ENCODE measurements at places on chromosomes 16 and 17.

GRCh38 chr17:13862346-13862745 lies 207.0 kb upstream of the COX10 start:
- DNase-seq = no peak

DNA sequence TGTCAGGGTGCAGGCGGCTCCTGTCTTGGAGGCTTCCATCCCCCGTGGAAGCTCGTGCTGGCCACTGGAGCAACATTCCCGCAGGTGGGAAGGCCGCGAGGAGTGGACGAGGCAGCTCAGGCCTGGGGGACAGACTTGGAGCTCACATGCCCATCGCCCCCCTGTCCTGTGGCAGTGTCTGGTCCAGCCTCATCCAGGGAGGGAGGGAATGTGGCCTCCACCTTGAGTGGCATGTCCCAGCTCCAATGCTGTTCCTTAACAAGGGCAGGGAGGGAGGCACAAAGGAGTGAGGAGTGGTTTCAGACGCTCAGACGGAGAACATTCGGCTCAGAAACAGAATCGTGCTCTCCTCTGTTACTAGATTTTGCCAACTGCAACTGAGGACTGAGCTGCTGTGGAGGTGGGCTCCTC lies 159.4 kb upstream of the CHMP6 start:
- no peak for DNase-seq

GRCh38 chr17:42233994-42234393 lies 39.7 kb upstream of the GHDC start:
- DNase-seq = no peak

DNA sequence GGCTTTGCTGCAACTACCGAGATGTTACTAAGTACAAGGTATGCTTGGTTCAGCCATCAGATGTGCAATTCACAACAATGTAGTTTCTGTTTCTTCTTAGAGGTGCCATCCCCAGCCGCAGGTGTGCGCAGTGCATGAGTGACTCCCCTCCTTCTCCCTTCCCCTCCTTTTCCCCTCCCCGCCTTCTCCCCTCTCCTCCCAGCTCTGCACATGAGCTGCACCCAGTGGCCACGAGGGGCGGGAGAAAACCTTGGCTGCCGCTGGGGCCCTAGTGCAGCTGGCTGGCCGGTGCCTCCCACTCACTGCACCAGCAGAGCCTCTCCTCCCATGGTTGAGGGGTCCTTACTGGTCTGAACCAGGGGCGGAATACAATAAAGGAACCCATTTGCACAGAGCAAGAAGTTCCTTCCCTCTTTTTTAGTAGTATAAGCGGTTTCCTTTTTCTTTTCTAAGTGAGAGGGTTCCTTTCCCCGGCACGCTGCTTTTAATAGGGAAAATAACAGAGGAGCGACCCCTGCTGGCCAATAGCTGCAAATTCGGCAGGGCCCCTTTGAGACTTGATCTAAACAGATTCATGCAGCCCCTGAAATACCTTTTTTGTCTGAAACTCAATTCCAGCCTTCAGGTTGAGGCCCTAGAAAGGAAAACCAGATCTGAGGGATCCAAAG lies 7.8 kb upstream of the CCL15 start:
- no peak for DNase-seq

DNA sequence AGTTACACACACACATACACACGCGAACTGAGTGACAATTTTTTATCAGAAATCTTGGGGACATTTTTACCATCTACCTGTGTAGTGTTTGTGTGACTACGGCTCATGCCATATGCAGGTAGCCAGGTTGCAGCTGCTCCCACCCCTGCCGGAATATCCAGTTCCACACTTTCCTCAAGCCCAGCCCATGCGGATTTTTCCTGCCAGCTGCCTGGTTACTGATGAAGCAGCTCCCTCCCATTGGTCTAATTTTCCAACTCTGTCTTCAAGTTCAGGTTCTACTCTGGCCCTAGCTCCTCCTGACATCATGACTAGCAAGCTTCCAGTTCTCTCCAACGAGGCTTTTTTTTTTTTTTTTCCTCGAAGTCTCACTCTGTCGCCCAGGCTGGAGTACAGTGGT lies 4.8 kb downstream of the GSG1L2 start:
- DNase-seq = no peak

GRCh38 chr16:1375741-1376410 lies 24.1 kb downstream of the GNPTG start:
- DNase-seq = no peak

DNA sequence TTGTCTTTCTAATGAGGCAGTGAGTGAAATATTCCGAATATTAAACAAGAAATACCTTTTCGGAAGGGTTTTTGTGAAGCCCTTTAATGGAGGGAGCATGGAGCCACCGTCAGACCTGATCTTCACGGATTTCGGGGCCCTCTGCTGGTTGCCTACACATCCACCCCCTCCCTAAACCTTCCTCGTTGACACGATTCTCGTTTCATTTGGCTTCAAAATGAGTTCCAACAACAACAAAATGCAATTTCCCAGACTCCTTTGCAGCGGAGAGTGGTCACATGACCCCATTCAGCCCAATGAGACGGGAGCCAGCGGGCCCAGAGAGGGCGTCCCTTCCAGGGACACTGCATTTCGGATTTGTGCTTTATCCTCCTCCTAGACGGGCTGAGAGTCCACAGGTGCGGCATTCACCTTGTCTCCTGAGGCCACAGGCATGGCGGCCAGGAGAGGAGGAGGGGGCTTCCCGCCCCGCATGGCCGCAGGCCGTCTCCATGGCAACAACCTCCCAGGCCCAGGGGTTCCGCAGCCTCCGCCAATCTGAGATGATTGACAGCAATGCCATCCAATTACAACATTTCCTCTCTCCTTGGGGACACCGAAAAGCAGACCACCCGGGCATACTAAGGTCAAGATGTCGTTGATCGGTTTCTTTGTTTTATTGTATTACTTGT lies 259.8 kb downstream of the C16orf95 start:
- no peak for DNase-seq

DNA sequence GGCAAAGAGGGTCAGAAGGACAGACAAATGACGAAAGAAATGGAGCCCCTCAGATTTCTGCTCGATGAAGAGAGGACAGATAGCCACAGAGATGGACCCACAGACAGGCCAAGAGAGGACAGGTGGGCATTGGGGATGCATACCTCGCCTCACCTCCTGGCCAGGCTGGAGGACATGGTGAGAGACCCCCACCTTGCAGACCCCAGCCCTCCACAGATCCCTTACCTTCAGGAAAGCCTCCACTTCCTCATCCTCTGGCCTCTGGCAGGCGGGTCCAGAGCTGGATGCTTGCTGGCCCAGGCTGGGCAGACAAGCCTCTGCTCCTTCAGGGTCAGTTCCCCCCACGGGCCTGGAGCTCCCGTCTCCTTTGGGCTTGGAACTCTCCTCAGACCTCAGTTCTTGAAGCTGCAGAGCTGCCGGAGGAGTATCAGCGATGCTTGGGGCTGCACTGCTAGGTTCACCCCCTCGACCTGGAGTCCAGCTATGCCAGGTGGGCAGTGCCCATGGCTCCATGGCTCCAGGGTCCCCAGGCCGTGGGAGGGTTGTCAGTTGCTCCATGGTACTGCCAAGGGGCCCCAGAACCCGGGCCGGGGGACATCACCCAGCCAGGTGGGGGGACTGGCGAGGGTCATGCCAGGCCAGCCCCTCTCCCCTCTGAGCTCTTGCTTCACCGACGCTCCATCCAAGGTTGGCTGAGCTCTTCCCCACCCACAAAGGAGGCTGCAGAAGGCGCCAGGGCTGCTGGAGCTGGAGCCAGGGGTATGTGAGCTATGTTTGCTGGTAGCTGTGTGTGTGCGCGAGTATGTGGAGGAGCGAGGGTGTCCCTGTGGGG lies 1.0 kb downstream of the TSPOAP1 start:
- DNase-seq = no peak

All from memory B cell (primary cell).